ENCODE measurements at places on chromosomes 11 and 22.

- DNase-seq = peak; percentile 50
These were observed 728 bp downstream of the DCUN1D5 start for GRCh38 chr11:103091064-103091800.

GRCh38 chr22:40071720-40072119, 77.0 kb downstream of the FAM83F start:
- DNase-seq = no peak

DNA sequence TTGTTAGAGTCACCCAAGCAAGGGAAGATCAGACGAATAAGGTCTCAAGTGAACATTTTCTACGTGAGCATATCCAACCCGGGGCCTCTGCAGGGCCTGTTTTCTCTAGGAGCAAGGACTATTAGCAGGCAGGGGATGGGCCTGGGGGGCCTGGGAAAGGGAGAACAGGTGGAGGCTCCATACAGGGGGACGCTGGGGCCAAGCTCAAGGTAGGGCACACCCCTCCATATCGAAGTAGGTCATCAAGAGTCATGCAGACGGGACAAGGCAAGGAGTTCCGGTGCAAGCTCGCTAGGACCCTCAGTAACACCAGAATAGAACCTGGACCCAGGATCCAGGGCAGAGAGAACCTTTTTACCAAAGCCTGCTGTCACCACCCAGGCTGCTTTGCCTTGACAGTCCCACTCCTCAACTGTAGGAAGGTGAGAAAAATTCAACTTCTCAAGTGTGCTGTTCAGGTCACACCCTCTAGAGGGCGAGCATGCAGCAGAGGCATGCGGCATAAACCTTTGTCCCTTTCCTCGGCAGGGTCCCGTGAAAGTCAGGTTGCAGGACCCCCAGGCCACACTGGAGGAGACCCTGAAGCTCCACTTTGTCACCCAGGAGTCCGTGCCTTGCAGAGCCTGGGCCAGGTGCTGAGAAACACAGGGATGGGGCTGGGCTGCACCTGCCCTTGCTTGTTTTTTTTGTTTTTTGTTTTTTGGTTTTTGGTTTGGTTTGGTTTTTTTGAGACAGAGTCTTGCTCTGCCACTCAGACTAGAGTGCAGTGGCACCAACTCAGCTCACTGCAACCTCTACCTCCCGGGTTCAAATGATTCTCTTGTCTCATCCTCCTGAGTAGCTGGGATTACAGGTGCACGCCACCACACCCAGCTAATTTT, 8.6 kb upstream of the APOBEC3B start:
- DNase-seq = peak; percentile 63

GRCh38 chr11:68276861-68277260, 5.1 kb upstream of the C11orf24 start:
- DNase-seq = no peak

GRCh38 chr22:26570115-26570514, 19.8 kb downstream of the TPST2 start:
- DNase-seq = no peak

- no peak for DNase-seq
These were observed 162.3 kb downstream of the LARGE1 start for GRCh38 chr22:33757802-33758483.

DNA sequence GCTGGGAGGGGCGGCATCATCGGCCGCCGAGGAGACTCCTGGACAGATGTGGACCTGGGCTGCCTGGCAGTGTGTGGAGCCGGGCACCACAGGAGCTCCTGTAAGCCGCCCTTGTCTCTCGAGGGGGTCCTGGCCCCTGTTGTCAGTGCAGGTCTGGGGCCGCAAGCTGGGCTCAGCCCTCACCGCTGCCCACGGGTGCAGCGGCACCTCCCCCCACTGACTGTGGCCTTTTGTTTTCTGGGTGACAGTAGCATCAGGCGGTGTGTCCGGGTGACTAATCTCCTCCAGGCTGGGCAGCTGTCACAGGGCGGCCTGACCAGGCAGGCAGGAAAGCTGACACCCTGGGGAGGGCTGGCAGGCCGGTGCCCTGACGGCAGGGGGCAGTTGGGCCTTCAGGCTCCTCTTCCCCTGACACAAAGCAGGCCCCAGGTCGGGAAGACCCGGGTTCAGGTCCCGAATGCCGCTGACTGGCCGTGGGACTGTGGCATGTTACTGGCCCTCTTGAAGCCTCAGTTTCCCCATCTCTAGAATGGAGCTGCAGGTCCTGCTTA, 16.3 kb downstream of the DGKZ start:
- DNase-seq = no peak

DNA sequence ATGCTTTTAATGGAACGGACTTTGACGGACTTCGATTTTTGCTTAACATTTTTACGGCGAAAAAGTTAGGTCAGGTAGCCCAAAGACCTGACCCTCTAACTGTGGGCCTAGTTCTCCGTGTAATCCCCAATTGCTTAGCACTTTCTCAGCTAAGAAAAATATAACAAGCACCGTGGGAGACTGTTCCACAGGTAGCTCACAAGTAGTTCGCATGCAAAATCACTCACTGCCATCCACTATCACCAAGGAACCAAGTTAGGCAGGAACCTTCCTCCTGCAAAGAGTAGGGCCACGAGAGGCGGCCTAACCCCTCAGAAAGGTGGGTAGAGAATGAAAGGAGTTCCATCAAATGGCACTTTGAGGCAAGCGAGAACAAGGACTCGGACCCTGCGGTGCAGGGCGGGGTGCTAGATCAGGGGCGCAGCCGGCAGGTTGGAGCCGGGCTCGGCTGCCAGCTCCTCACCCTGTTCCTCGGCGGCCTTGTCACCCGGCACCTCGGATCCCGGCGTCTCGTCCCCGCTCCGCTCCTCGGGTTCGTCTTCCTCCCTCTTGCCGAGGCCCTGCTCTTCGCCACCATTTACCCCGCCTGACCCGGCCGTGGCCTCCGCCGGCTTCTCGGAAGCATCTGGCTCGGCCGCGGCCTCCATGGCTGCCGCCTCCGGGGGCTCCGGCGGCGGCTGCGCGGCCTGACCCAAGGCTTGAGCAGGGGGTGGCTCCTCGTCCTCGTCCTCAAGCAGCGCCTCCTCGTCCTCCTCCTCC, 922 bp downstream of the HNRNPUL2 start:
- peak; percentile 42 for DNase-seq

DNA sequence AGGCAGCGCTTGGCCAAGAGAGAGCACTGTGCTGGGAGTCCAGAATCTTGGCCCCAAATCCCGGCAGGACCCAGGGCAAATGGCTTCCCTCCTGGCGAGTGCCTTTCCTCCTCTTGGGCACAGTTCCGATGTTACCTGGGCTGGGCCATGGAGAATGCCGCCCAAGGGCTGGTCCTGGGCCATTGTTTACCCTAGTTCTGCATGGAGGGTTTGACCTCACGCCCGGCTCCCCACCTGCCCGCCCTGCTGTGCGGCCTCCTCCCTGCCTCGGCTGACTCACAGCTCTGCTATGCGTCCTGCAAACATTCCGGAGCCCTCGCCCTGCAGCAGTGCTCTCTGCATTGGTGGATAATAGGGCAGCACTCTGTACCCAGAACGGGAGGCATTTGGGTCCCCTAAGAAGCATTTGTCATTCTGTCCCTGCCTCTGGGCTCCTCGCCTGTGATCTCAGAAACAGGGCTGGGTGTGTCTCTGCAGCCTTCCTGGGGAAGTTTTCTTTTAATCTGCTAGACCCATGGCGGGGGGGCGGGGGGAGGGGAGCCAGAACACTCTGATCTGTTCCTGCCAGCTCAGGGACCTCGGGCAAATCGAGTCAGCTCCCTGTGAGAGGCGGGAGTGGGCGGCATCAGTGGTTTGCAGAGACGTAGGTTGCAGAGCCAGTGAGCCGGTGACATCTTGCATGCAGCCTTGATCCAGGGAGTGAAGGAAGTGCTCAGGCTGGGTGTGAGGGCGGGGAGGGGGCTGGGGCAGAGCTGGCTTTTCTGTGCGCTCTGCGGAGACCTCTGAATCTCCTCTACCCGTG, 32.9 kb upstream of the SMIM38 start:
- peak; percentile 84 for DNase-seq

- no peak for DNase-seq
These were observed 493.7 kb upstream of the CCDC90B start for GRCh38 chr11:83779876-83780275.

GRCh38 chr11:93492464-93493251, 50.5 kb downstream of the SMCO4 start:
- DNase-seq = no peak

DNA sequence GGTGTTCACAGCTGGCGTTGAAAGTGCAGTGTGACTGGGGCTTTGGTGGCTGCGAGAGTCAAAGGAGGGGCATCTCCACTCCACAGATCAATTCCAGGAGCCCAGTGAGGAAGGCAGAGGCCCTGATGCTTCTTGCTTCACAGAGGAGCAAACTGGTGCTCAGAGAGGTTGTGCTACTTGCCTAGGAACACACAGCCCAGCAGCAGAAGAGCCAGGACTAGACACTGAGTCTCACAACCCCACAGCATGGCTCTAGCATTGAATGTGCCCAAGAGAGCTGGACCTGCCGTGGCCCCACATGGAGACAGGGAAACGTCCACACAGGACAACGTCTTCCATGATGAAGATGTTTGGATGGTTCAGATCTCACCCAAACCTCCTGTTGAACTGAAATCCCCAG, 33.3 kb downstream of the LINC01488 start:
- DNase-seq = no peak

DNA sequence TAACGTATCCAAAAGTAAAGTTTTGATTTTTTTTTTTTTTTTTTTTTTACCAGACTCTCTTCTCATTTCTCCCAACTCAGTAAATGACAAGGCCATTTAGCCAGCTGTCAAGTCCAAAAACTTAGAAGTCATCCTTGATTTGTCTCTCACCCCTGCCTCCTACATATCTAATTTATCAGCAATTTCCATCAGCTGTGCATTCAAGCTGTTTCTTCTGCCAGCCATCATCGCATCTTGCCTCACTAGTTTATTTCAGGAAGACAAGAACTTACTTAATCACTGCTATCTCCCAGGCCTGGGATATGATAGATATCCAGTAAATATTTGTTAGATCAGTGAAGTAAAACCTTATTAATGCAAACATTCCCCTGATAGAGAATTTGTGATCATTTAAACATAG, 47.6 kb downstream of the SCGB1A1 start:
- DNase-seq = no peak

DNA sequence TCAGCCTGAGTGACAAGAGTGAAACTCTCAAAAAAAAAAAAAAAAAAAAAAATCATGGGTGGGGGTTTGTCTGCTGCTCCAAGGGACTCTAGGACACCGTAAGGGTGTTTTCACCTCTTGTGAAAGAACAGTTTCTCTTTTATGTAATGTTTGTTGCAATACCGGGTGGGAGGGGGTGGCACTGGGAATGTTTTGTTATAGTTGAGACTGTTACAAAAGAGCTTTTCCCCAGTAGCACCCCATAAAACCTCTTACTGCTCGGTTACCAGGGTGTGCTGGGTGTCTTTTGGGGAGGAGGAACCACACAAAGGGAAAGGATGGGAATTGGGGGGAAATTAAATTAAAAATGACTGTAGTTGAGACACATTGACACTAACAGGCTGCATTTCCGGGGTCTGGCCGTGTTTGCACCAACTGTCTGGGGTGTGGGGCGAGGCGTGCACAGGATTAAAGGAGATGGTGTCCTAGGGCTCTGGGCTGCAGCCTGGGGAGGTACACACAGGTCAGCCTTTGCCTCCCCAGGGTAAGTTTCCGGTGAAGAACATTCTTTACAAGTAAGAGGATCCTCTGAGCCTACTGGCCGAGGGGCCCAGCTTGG, 1.6 kb downstream of the NFAM1 start:
- DNase-seq = no peak

DNA sequence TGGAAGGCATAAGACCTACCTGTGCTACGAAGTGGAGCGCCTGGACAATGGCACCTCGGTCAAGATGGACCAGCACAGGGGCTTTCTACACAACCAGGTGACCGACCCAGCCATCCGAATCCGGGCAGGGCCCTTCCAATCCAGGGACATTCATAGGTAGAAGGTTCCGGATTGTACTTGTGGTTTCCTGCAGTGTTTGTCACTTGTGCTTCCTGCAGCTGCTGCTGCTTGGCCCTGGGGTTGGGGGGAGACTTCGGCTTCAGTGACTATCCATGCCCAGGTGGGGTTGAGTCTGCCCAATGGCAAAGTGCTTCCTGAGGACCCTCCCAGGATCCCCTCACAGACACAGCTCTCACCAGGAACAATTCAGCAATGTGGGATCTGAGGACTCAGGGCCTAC, 2.2 kb downstream of the APOBEC3A start:
- no peak for DNase-seq

DNA sequence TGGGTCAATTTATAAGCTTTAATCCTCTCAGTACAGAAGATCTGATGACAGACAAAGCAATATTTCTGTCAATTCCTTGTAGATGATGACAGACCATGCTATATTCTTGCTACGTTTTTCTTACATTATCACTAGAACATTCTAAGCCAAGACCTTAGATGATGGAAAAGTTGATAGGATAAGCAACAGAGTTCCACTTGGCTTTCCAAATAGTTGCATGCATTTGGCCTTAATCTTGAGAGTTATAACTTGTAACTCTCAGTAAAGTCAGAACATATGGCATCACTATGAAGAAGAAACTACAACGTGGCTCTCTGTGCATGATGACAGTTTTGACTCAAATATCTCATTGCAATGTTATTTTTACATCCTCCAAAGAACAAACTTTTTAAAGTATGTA, 544.3 kb upstream of the LRRC4C start:
- no peak for DNase-seq

DNA sequence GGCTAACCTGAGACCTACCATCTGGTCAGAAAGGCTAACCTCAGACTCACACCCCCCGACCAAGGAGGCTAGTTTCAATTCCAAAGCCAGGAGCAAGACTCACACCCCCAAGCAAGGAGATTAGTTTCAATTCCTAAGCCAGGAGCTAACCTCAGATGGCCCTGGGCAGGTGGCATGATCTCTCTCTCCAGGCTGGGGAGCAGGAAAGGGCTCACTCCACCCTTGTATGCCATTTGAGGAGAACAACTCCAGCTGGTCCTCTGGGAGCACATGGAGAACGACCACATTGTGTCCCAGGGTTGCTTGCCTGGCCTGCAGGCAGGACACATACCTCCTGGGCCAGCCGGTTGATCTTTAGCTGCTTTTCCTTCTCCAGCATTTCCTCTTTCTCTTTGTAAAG, 32.6 kb downstream of the USH1C start:
- DNase-seq = no peak

- DNase-seq = no peak
These were observed 35.7 kb upstream of the POLA2 start for GRCh38 chr11:65226103-65226442.

DNA sequence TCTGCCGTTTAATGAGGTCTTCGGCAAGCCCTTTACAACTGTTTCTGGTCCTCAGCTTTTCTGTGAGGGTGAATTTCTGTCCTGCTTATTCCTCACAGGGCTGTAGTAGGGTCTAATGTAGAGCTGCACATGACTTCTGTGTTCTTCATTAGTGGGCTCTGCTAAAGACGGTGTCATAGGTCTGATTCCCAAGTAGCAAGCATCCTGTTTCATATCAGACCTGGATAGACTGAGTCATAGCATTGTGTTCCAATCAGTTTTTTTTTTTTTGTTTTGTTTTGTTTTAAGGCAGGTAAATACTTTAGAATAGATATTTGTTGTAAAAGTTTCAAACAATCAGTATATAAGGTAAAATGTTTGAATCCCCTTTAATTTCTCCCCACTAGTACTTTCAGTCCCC, 35.4 kb downstream of the BIRC2 start:
- DNase-seq = no peak
